NCI-H2081 (cell line): ENCODE measurements at places on chromosomes 3 and 15.

DNA sequence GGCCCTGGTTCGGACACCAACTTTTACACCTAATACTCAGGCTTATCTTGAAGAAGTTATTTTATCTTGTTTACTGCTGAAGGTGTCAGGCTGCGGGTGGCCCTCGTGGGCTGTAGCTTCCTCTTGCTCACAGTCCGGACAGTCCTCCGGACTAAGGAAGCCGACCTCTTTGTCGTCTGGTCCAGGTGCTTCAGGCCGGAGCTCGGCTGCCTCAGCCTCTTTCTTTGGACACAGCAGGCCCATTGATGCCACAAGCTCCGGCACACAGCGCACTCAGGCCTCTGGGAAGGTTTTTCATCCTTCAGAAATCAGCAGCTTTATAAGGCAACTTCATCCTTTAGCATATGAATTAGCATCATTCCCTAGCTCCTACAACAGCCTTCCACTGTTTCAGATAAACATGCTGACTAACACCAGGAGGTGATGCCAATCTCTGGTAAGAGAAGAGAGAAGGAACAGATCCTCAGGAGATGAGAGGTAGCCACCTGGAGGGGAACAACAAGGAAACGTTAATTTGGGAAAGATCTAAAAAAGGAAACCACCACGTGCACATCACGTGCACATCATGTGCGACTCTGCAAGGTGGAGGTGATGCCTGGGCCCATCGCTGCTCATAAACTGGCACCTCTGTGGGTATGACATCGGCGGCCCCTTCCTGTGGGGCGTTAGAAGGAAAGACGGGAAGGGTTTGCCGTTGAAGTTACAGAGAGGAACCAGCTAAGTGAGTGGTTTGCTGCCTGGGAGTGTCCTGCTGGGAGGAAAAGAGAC is 4.4 kb upstream of the CHAC1 start:
- DNase-seq = no peak

DNA sequence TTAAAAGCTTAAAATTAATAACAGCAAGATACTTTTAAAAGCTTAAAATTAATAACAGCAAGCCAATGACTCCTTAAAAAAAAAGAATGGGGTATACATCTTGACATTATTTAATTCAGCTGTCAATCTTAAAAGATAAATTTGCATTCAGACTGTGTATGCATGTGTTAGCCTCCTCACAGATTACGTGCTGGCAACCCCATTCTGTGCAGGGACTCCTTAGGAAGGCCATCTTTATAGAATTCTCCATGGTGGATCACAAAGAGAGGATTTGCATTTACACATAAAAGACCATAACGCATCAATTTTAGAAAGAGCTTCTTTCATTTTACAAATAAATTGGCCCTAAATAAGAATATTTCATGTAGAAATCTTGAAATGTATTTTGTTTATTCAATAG is 87.2 kb downstream of the B3GALNT1 start:
- no peak for DNase-seq

- DNase-seq = no peak
These were observed 63.2 kb upstream of the BCL6 start for GRCh38 chr3:187808527-187808895.

DNA sequence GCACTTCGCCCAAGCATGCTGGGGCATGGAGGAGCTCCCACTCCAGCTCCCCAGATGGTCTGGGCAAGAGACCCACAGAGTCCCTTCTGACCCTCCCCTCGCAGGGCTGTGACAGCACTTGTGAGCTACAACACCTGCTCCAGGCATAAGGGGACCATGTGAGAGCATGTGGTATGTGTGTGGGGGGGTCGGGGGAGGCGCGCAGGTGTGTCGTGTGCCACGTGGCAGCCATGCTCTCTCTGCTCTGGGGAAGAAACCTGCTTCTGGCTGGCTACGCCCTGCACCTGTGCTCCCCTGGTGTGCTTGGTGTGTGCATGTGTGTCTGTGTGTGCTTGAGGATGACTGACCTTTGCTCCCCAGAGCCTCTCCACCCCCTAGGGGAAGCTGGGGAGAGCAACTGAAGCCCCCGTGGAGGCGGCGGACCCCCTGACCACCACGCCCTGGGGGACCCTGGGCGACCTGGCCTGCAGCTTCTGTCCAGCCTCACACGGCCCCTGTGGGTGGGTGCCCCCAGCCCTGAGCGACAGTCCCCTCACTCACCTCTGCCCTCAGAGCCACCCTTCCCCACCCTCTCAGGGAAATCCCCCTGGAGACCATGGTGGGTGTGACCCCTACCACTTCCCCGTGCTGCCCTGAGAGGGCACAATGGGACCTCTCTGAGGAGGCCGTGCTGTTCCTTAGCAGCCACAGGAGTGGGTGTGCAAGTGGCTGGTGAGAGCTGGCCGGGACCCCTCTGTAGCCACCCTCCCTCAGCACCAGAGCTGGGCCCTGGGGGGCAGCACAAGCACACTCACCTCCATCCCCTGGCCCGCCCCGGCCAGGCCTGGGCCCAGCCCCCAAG is 16.6 kb upstream of the SEC13 start:
- no peak for DNase-seq

- no peak for DNase-seq
These were observed 19.1 kb downstream of the KLHL6 start for GRCh38 chr3:183536238-183536880.

GRCh38 chr3:149605902-149606301 is 51.9 kb downstream of the WWTR1 start:
- no peak for DNase-seq

DNA sequence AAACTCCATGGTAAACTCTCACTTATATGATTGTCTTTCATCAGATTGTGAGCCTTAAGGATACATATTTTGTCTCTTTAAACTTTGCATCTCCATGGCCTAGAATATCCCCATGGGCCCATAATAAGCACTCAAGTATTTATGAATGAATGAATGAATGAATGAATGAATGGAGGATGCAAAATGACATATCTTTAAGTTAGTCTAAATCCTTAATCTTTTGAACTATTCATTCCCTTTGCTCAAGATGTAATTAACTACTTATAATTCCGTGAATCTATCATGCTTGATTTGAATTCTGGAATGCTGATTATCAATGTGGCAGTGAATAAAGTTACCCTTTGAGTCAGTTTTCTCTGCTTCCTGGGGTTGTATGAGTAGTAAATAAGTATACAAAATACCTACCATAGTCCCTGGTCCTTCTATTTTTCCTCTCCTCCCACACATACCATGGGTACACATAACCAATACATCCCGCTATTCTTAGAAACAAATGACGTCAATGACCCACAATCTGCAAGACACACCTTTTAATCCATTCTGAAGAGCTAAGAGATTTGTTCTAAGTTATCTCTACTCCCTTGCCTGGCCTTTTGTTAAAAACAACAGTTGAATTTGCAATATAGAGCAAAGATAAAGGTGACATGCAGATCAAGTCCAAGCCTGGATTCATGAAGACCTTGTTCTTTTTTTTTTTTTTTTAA is 94.5 kb downstream of the FBN1 start:
- DNase-seq = no peak

DNA sequence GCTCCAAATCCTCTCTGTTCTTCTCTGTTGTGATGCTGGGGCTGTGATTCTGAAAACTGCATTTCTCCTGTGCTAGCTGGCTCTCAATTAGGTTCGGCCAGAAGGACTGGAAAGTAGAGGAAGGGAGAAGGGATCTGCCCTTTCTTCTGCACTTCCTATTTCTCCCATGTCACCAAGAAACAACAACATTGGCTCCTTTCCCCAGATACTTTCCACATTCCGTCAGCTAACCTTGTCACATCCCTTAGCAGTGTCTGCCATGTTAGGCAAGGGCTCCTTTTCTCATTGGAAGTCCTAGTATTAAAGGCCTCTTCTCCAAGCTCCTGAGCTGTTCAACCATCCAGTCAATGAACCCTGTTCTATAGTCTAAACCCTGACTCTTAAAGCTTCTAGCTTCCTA is 171.1 kb downstream of the ZNF621 start:
- no peak for DNase-seq

GRCh38 chr3:42635111-42635510 is 18.4 kb upstream of the ZBTB47 start:
- no peak for DNase-seq

- DNase-seq = no peak
These were observed 104.8 kb upstream of the CHRNA7 start for GRCh38 chr15:31925541-31925940.

- no peak for DNase-seq
These were observed 20.0 kb upstream of the C3orf22 start for GRCh38 chr3:126578702-126579101.

DNA sequence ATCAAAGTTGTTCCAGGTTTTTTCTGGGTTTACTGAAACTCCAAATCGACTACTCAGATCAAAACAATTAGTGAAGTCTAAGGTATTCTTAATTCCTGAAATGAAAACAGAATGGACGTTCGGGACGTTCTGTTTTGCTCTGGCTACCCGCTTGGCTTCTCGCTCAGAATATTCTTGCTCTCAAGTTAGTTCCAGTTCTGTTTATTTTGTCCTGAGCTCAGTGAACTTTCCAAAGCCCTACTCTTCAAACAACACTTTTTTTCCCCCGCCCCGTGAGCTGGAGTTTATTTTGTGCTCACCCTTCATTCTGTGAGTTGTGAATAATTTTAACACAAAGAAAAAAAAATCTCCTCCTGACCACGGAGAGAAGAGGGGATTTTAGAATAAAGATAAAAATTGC is 72.6 kb downstream of the SAMMSON start:
- DNase-seq = no peak

DNA sequence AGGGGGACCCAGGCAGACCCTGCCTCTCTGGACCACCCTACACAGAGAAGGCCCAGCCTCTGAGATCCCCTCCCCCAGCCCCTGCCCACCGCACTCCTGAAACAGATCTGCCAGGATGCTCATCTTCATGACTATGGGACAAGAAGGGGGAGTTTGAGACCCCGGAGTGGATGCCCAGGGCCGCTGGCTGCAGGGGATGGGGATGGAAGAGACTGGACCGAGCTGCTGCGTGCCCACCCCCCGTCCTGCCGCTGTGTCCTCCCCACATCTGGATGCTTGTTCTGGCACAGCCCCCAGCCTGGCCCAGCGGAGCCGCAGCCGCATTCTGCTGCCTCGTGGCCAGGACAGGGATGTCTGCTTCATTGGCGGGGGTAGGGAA is 30.3 kb upstream of the SEMA3F start:
- no peak for DNase-seq

GRCh38 chr3:171676601-171677175 is 133.6 kb downstream of the PLD1 start:
- DNase-seq = no peak

DNA sequence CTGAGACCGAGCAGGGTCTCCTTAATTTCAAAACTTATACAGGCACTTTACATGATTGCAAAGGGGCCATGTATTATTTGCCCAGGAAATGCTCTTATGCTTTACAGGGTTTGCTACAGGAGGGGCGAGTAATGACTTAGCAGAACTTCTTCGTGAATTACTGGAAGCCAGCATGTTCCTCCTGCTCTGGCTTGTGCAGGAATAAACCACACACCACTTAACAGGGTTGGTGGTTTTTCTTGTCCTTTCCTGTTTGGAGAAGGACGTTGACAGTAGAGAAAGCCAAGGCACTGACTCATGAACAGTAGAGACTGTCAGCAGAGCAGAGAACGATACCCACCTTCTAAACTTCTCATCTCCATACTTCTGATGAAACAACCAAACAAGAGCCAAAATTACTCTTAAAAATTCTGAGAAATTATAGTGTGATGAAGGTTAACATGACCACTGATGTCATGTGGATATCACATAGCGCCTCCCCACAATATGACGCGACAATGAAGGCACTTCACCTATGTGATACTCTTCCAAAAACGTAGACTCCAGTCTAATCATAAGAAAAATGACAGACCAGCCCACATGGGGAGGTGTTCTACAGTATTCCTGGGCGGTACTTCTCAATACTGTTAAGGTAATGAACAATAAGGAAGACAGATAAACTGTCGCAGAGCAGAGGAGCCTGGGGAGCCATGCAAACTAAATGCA is 24.7 kb upstream of the MCTP2 start:
- no peak for DNase-seq

- DNase-seq = no peak
These were observed 72.9 kb downstream of the ATP8B4 start for GRCh38 chr15:50046159-50046558.

DNA sequence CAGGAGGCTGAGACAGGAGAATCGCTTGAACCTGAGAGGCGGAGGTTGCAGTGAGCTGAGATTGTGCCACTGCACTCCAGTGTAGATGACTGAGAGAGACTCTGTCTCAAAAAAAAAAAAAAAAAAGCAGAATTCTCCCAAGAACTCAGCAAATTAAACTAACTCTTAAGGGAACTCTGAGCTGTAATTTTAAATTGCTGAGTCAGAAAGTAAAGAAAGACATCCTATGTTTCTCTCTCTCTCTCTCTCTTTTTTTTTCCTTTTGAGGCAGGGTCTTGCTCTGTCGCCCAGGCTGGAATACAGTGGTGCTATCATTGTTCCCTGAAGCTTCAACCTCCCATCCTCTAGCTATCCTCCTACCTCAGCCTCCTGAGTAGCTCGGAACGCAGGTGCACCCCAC is 20.0 kb upstream of the PHC3 start:
- no peak for DNase-seq

DNA sequence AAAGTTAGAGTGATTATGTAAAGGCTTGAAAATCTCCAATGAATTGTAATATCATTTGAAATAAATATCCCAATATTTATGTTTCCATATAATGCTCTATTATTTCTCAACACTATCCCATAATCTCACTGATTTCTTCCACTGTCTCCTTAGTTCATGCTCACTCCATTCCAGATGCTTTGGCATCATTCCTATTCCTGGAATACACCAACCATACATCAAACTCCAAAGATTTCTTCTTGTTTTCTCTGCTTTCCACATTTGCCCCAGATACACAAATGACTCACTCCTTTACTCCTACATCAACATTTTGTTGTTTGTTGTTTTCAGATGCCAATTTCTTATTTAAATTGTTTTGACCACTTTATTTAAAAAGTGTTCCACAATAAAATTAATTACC is 1390.8 kb downstream of the ZPLD1 start:
- DNase-seq = no peak

GRCh38 chr3:37944391-37944842 is 46.2 kb upstream of the VILL start:
- no peak for DNase-seq

DNA sequence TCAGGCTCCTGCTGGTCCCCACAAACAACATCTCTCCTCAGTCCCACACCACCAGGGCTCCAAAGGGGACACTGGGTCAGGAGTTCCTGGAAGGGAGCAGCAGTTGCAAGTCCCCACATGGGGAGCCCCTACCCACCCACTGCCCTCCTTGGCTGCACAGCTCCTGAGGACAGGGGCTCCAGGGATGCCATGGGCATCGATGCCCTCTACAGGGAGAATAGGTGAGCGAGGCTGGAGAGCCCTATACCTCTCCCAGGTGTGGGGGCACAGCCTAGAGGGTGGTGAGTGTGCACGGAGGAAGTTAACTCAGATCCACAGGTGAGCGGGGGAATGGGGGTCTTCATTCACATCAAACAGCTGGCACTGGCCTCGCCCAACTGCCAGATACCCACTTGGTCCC is 141.2 kb upstream of the LINGO1 start:
- no peak for DNase-seq

- no peak for DNase-seq
These were observed 42.9 kb upstream of the DIPK2A start for GRCh38 chr3:143928541-143929255.
